AG09309 (cell line): ENCODE measurements at places on chromosomes 6 and 20.

DNA sequence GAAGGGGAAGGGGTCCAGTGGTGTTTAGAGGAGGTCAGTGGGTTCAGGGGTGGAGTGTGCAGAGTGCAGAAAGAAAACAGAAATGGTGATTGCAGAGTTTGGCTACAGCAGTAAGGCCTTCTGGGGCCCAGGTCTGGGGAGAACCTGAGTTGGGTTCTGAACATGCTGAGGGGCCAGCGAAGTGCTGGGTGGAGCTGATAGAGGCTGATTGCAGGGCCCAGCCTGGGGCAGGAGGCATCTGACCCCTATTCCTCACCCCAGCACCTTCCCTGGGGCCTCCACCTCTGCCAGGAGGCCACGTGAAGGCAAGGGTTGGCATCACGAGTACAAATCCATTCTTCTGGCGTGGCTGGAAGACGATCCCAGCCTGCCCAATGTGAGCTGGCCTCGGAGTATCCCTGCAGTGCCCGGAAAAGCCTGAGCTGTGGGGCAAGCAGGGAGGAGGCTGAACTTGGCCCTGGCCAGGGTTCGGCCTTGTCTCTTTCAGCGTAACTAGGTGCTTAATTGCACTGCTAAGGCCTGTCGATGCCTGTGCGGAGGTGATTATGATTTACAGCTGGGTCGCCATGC is 35.3 kb downstream of the VSTM2L start:
- DNase-seq, result no peak

- DNase-seq, result no peak
Measured at GRCh38 chr20:10505827-10506226, 70.7 kb downstream of the SLX4IP start.

- DNase-seq, result no peak
Measured at GRCh38 chr6:21753241-21754108, 159.9 kb downstream of the SOX4 start.

GRCh38 chr6:14337152-14337551 is 219.6 kb downstream of the CD83 start:
- peak; percentile 18 for DNase-seq

DNA sequence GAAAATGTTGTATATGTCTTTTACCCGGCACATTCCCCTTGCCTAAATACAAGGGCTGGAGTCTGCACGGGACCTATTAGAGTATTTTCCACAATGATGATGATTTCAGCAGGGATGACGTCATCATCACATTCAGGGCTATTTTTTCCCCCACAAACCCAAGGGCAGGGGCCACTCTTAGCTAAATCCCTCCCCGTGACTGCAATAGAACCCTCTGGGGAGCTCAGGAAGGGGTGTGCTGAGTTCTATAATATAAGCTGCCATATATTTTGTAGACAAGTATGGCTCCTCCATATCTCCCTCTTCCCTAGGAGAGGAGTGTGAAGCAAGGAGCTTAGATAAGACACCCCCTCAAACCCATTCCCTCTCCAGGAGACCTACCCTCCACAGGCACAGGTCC is 11.3 kb upstream of the MAPRE1 start:
- DNase-seq, result no peak

- DNase-seq, result no peak
Measured at GRCh38 chr6:39758905-39759605, 33.1 kb upstream of the DAAM2 start.

GRCh38 chr6:88263591-88263990 is 97.4 kb upstream of the CNR1 start:
- DNase-seq, result no peak

DNA sequence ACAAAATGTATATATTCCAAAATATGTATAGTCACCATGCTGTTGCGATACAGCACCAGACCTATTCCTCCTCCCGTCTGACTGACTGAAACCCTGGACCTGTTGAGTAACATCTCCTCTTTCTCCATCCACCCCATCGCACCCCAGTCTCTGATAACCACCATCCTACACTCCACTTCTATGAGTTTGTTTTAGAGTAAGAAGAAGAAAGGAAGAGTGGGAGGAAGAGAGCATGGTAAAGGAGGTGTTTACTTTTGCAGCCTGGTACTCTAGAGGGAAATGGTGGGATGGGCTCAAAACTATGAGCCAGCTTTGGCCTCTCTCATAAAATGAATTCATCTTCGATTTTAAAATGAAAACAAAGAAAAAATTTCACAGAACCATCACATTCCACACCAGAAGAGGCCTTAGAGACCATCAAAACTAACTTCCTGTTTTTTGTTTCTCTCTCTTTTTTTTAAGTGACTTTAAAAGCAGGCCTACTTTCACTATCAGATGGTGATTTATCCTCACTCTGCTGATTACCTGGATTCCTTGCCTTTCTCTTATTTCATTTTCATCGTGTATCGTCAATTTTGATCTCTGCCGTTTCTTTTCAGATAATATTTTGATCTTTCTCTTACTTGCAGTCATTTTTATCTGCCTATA is 16.8 kb upstream of the FUCA2 start:
- no peak for DNase-seq

GRCh38 chr6:9140951-9141460 is 705.7 kb upstream of the SLC35B3 start:
- DNase-seq, result no peak
